HuH-7 (cell line): ENCODE measurements at places on chromosomes 4 and X.
A peak's percentile ranks its signal among the peaks of the same experiment; 100 is the strongest.

DNA sequence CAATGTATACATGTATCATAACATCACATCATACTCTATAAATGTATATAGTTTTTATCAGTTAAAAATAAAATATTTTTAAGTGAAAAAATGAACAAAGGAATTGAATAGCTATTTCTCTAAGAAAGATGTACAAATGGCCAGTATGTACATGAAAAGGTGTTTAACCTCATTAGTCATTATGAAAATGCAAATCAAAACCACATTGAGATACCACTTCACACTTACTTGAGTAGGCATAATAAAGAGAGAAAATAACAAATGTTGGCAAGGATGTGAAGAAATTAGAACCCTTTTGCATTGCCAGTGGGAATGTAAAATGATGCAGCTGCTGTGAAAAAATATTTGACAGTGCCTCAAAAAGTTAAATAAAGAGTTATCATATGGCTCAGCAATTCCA is 95.5 kb downstream of the IRS4 start:
- no peak for DNase-seq

- DNase-seq = no peak
Observed at GRCh38 chr4:77349796-77350195, 192.8 kb downstream of the CCNG2 start.

- DNase-seq = no peak
Observed at GRCh38 chr4:38724475-38724808, 58.3 kb downstream of the TLR10 start.

- peak; percentile 5 for DNase-seq
Observed at GRCh38 chr4:70182517-70183167, 12.9 kb upstream of the ODAM start.

GRCh38 chr4:130675266-130675665 is 1579.3 kb downstream of the C4orf33 start:
- DNase-seq = no peak

- DNase-seq = no peak
Observed at GRCh38 chr4:188976644-188977115, 837.4 kb downstream of the TRIML1 start.

GRCh38 chr4:182835006-182835740 is 82.0 kb downstream of the DCTD start:
- no peak for DNase-seq

- DNase-seq = no peak
Observed at GRCh38 chr4:97215409-97215941, 927.8 kb downstream of the STPG2 start.

GRCh38 chr4:173461170-173461569 is 62.3 kb upstream of the SCRG1 start:
- DNase-seq = no peak

GRCh38 chr4:101175896-101176676 is 171.2 kb downstream of the PPP3CA start:
- DNase-seq = no peak

- no peak for DNase-seq
Observed at GRCh38 chr4:52059372-52059771, 8.3 kb downstream of the SPATA18 start.

DNA sequence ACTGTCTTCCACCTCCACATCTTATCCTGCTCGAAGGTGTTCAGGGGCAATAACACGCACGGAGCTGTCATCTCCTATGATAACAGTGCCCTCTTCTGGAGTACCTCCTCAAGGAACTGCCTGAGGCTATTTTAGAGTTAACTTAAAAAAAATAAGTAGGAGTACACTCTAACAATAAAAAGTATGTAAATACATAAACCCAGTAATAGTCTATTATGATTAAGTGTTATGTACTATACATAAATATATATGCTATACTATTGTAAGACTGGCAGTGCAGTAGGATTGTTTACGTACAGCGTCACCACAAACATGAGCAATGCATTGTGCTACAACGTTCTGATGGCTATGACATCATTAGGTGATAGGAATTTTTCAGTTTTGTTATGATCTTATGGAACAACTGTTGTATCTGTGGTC is 34.5 kb upstream of the TLR2 start:
- DNase-seq = no peak

DNA sequence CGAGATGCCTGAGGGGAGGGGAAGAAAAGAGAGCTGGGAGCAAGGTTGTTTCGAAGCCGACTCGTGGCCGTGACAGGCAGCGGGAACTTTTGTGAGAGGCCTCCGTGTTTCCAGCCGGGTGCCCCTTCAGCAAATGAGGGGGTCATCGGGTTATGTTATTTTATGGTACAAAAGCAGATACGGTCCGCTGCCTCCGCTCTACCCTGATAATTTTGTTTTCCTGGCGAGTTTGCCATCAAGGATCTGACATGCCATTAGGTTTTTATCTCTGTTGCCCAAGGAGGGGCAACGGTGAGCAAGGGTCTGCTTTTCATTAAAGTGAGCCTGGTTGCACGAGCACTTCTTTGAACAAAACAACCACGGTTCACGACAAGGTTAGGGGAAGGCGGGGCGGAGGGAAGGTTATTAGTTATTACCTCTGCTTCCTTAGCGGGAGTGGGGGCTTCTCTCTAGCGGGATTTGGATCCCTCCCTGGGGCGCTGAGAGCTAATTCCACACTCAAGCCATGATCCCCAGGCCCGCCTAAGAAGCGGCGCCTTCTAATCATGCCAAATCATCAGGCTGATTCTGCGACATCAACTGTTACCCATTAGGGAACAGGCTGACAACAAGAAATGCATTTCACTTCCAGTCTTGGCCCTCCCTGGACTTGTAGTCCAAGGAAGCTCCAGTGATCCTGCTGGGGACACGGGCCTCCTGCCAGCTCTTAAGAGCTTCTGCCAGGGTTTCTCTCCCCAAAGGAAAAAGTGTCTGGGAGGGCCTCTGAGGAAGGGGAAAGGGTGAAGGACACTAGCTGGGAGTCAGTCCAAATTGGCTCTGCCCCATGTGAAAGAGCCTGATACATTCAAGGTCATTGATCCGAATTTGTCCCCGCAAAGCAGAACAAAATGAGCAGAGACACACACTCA is 617.7 kb downstream of the MID1IP1 start:
- no peak for DNase-seq

- no peak for DNase-seq
Observed at GRCh38 chr4:3704669-3705068, 61.5 kb upstream of the ADRA2C start.

DNA sequence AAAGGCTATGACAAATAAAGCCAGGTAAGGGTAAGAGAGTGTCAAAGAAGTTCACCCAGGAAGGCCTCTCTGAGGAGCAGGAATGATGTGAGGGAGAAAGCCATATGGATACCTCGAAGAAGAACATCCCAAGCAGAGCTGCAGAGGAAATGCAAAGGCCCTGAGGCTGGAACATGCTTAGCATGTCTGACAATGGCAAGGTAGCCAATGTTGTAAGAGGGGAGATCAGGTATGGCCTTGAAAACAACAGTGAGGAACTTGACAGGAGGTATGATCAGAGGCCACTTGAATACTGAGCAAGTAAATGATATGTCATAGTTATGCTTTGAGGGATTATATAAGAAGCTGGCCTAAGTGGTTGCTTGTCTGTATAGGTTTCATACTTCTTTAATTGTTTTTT is 3.8 kb downstream of the SCFD2 start:
- DNase-seq = no peak

GRCh38 chrX:65706041-65706828 is 38.8 kb downstream of the MSN start:
- no peak for DNase-seq

- DNase-seq = no peak
Observed at GRCh38 chr4:168886351-168886750, 123.7 kb downstream of the CBR4 start.

DNA sequence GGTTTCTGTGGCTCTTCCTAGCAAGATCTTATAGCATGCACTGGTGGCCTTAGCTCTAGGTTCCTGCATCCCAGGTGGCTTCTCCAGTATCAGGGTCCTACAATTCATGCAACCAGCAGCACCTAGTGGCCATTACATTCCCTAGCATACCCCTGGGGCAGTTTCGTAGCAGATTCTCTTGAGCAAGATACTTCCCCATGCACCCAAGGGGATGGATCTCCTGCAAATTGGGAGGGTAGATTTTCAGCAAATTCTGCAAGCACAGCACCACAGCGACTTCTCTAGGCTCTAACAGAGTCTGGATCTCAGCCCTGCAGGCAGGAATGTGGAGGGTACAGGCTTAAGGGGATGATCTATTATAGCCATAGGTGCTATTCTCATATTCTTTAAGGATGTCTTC is 13.1 kb upstream of the SLC9B1 start:
- DNase-seq = peak; percentile 29

- peak; percentile 42 for DNase-seq
Observed at GRCh38 chrX:72545990-72546389, 26.7 kb downstream of the HDAC8 start.

DNA sequence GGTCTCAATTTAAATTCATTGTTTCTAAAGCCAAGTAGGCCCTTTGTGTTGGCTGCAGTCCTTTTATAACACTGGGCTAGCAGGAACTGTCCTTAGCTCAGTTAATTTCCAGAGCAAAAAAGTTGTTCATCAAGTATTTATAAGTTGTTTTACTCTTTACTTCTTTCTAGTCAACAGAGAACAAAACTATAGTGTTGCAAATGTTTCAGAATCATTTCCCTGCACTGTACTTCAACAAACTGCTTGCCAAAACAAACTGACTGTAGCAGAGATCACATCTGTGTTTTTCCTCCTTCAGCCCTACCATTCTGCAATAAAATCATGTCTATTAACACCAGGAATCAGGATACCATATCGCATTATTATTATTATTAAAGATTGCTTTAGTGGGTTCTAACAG is 168.5 kb upstream of the SH3RF1 start:
- DNase-seq = no peak

DNA sequence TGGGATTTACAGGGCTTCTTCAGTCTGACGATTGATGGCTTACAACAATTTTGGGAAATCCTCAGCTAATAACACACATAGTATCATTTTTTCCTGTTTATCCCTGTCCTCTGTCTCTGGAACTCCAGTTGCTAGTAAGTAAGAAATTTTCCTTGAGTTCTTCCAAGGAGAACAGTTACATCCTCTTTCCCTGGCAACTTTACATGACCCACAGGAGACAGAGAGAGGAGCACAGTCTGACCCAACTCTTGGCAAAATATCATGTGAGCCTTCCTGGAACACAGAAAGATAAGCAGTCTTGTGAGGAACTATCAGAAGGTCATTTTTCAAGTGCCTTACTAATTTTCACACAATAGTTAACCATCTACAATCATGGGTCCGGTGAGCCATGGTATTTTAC is 578.7 kb upstream of the PABPC4L start:
- no peak for DNase-seq

DNA sequence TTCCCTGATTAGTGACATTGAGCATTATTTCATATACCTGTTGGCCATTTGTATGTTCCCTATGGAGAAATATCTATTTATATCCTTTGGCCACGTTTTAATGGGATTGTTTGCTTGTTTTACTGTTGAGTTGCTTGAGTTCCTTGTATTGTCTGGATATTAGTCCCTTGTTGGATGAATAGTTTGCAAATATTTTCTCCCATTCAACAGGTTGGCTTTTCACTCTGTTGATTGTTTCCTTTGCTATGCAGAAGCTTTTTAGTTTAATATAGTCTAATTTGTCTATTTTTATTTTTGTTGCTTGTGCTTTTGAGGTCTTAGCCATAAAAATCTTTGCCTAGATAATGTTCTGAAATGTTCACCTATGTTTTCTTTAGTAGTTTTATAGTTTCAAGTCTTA is 60.2 kb upstream of the HUWE1 start:
- DNase-seq = no peak

DNA sequence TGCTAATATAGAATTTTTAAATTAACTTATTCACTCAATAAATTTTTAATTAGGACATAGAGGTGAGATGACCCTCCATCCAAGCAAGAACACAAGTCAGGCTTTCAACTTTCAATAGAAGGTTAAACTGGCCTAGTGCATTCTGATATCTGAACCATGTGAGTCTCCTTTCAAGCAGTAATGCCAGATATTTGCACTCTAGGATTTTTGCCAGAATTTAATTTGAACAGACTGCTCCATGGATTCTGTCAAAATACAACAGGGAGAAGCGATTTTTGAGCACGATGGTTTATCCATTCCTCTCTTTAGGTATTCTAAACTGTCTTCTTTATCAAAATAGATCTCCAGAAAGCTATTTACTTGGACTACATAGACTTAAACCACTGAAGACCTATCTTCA is 72.0 kb upstream of the DCLK2 start:
- DNase-seq = no peak

DNA sequence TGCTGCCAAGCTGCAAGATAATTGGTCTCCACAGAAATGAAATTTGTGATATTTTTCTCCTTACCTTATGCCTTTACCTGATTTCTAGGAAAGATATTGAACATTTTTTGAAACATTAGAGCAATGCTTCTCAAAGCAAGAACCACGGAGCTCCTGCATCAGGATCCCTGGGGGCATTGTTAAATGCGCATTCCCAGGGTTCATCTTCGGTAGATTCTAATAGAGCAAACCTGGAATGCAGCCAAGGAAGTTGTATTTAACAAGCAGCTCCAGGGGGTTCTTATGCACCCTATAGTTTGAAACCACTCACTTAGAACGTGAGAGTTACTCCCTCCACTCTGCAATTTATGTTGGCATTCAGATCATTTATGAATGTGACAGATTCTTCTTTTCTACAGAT is 126.2 kb downstream of the SLC39A8 start:
- DNase-seq = no peak
